ENCODE measurements at places on chromosomes 2 and 18. TPM values are rescaled to one million over a fixed set of nuclear protein-coding genes. Genes with fewer than 3 reads are reported as not detected.

LYPD6B gene
- 0.56 TPM for total RNA-seq

OR6B2 gene
- not detected for total RNA-seq

HOXD3 gene
- total RNA-seq: 0.28 TPM

DSG2 gene
- total RNA-seq: 0.19 TPM

NCK2 gene
- total RNA-seq: 32.2 TPM

HOXD13 gene
- not detected for total RNA-seq

POTEF gene
- not detected for total RNA-seq

GAL3ST2 gene
- total RNA-seq: 0.85 TPM

BOLL gene
- total RNA-seq: not detected

MAP3K19 gene
- total RNA-seq: not detected

APOB gene
- total RNA-seq: not detected

LGALSL gene
- 6.2 TPM for total RNA-seq

DCDC2C gene
- not detected for total RNA-seq

PJVK gene
- total RNA-seq: 0.77 TPM

TMEM200C gene
- 0.19 TPM for total RNA-seq

TTC39C gene
- total RNA-seq: 11.1 TPM

C2orf78 gene
- total RNA-seq: not detected

PSTPIP2 gene
- 10.0 TPM for total RNA-seq

MEP1B gene
- not detected for total RNA-seq

C2orf80 gene
- total RNA-seq: not detected

DAW1 gene
- total RNA-seq: 31.6 TPM

HNMT gene
- 28.0 TPM for total RNA-seq

TUBA4B gene
- not detected for total RNA-seq

CDK15 gene
- total RNA-seq: 0.56 TPM

GLI2 gene
- 9.8 TPM for total RNA-seq

CNDP1 gene
- total RNA-seq: not detected

ECEL1 gene
- total RNA-seq: not detected

CABYR gene
- total RNA-seq: 5.9 TPM

SNTG2 gene
- total RNA-seq: 1.3 TPM

RIT2 gene
- total RNA-seq: not detected

MGAT4A gene
- 0.28 TPM for total RNA-seq

EML6 gene
- 0.58 TPM for total RNA-seq

PHOSPHO2 gene
- total RNA-seq: 2.8 TPM

DPP4 gene
- 87.2 TPM for total RNA-seq

Data from regular cardiac myocyte (primary cell).